ENCODE measurements at places on chromosomes 4 and X.

GRCh38 chrX:119004920-119005524 lies 30.6 kb downstream of the LONRF3 start:
- DNase-seq, result peak; percentile 51

- DNase-seq, result peak; percentile 62
Observed at GRCh38 chrX:123976706-123977316, 15.3 kb downstream of the STAG2 start.

DNA sequence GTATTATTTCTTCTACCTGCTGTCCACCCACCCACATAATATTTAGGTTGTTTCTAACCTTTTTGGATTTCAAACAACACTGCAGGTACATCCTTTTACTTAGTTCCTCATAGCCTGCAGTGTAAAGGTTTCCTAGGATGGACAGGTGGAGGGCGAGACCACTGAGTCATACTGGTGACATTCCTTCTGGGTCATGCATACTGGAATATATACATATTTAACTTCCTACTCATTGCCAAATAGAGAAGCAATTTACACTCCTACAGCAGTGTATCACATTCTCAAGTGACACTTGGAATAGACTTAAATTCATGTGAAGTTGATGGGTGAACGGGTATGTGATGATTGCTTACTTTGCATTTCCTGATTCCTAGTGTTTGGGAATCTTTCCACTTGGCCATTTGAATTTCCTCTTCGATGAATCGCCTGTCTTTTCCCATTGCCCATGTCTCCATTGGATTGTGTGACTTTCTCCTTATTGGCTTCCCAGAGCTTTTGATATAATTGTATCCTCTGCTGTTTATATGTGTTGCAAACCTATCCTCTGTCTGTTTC lies 8.2 kb upstream of the PPP2R2C start:
- no peak for DNase-seq

- no peak for DNase-seq
Observed at GRCh38 chr4:6217716-6218381, 17.5 kb upstream of the JAKMIP1 start.

- DNase-seq, result peak; percentile 20
Observed at GRCh38 chr4:87806520-87806919, 7.2 kb downstream of the IBSP start.

GRCh38 chrX:12548746-12549145 lies 242.5 kb upstream of the PRPS2 start:
- peak; percentile 55 for DNase-seq

DNA sequence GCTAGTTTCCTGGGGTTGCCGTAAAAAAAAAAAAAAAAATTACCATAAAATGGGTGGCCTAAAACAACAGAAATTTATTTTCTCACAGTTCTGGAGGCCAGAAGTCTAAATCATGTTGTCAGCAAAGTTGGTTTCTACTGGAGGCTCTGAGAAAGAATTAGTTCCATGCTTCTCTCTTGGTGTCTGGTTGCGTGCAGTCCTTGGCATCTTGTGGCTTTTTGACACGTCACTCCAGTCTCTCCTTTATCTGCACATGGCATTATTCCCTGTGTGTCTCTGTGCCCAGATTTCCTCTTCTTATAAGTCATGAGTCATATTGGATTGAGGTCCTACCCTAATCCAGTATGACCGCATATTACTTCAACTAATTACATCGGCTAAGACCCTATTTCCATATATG lies 38.7 kb downstream of the SPATA4 start:
- peak; percentile 57 for DNase-seq

DNA sequence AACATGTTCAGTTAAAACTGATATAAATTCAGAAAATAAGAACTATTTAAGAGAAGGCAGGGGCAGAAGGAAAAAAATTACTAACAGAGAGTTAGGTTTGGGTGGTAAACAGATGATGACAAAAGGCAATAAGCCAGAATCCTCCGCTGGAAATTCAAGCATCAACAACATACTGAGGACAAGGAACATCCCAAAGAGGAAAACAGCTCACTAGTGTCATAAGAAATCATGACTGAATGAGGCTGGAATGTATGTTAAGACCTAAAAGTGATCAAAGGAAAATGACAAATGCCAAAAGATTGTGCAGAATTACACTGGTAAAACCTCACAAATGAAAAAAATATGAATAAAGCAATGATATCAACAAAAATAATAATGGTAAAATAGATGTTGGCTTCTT lies 88.4 kb downstream of the WDFY3 start:
- peak; percentile 85 for DNase-seq

DNA sequence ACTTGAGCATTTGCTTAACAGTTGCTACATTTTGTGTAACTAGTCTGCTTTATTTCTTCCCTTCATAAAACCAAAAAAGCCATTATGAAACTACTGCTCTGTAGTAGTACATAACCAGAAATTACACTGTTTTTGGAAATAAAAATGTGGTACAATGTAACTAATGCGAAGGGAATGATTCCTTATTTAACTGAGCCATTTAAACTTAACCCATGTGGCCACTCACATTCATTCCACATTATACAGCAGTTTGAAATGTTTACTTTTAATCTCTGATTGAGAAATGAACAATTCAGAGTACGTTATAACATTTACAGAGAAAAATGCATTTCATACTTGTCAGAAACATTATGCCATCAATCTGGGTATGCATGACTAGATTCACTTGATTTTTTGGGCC lies 94.2 kb downstream of the NYX start:
- DNase-seq, result no peak

DNA sequence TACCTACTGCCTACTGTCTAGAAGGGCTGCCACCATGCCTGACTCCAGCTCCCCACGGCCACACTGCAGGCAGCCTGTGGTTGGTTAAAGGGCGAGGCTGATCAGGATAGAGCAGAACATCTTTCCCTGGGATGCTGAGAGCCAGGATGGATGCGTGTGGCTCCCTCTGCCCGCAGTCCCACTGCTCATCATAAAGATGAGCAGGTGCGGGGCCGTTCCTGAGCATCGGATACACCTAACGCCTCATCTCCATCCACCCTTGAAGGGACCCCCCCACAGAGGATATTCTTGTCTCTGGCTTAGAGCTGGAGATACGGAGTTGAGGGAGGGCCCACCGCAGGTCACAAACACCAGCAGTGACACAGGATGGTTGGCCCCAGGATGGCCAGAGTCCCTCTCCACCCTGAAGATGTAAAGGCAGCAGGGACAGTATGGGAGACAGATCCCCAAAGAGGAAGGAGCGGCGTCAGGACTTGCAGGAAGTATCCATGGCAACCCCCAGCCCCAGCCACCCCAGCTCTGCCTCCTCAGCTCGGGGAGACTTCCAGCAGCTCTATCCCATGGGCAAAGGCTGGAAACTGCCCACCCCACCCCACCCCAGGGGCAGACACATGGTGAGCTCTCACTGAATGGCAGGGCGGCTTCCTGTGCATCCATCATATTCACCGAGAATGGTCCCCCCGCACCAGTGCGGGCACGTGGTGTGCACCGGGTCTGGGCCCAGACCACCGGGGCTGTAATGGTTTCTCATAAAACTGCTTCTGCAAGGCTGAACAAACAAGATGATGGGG lies 19.3 kb downstream of the PPP2R2C start:
- no peak for DNase-seq

DNA sequence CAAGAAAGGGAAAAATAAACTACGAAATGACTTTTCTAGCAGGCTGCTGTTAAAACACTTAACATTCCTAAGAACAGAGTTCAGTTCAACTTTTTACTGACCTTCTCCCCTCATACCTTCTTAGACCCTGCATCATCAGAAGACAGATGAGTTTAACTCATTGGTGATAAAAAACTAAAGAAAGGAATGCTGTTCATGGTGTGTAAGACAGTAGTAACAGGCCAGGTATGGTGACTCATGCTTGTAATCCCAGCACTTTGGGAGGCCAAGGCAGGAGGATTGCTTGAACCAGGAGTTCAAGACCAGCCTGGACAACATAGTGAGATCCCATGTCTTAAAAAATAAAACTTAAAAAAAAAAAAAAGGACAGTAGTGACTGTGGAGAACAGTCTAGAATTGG lies 16.2 kb downstream of the RBM47 start:
- DNase-seq, result no peak

- no peak for DNase-seq
Observed at GRCh38 chr4:182918791-182919302, 1.7 kb upstream of the DCTD start.

GRCh38 chr4:128220286-128221235 lies 67.1 kb downstream of the PGRMC2 start:
- DNase-seq, result peak; percentile 73

DNA sequence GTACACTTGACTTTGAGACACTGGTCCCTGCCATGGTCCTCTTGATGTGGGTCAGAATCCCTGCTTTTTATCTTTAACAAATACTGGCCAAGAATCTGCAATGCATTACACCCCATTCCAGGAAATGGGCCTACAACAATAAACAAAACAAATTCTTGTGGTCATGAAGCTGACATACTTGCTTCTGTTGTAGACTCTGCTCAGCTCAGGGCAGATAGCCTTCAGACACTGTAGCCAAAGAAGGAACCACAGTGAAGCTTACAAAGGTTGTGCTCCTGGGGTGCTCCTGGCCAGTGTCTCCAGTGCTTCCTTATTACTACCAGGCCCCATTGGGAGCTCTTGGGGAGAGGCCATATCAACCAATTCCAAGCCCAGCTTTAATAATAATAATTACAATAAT lies 21.8 kb downstream of the KIAA1210 start:
- DNase-seq, result peak; percentile 14

DNA sequence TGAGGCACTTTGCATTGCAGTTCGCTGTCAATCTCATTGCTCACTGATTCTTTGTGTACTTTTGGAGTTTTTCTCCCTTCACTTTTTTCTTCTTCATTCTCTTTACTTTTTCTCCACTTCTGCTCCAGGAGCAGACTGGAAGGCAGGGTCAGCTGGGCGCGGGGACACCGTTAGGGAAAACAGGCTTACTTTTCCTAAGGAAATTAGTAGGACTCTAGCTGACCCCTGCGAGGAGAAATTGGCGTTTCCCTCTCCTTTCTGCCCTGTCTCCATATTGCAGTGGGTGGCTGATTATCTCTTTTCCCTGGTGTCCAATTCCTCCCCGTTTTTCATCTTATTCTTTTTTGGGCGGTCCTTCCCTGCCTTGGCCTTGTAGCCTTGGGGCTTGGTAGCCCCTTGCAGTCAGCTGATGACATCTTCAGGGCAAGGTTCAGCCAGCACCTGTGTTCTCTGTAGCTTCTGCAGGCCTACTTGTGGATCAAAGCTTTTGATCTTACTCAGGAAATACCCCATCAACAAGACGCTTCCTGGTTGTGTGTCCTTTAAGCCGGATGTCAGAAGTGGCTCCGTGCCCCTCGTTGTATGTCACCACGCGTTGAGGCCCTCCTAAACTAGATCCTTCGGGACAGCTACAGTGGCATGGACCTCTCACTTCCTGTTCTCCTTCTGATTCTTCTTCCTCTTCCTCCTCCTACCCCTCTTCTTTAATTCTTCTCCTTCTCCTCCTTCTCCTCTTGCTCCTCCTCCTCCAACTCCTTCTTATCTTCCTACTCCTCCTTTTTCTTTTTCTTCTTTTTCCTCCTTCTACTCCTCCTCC lies 36.1 kb downstream of the NBDY start:
- no peak for DNase-seq

- DNase-seq, result no peak
Observed at GRCh38 chr4:16031546-16032395, 52.1 kb downstream of the PROM1 start.

GRCh38 chrX:526295-527224 lies 104.0 kb upstream of the SHOX start:
- no peak for DNase-seq

DNA sequence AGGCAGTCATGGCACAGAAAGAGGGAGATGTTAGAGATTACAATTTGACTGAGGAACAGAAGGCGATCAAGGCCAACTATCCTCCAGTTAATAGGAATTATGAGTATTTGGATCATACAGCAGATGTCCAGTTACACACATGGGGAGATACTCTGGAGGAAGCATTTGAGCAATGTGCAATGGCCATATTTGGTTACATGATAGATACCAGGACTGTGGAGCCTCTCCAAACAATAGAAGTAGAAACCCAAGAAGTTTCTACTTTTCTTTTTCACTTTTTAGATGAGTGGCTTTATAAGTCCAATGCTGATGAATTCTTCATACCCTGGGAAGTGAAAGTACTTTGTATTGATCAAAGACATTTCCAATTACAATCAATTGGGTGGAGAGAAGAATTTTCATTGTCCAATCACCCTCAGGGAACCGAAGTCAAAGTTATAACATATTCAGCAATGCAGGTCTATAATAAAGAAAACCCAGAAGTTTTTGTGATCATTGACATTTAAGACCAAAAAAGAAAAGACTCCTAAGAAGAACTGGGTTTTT lies 139.1 kb downstream of the MAB21L2 start:
- DNase-seq, result peak; percentile 34

DNA sequence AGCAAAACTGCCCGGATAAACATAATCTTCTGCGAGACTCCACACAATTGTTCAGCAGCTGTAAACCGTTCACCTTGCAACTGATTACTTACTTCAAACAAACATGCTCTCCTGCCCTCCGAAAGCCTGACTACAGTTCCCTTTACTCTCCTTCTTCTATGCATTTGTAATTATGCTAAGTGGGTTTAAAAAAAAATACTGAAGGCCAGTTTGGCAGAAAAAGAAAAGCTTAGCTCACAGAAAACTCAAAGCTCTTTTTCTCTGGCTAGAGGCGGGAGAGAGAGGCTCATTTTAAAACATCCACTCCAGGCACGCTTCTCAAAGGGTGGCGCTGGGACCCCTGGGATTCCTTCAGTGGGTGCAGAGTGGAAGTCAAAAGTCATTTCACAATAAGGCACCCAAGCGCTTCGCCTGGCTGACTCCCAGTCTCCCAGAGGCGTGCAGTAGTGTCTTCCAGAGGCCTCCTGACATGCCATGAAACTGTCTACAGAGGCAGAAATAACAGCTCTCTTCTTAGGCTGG lies 1.9 kb downstream of the DHRSX start:
- peak; percentile 41 for DNase-seq

DNA sequence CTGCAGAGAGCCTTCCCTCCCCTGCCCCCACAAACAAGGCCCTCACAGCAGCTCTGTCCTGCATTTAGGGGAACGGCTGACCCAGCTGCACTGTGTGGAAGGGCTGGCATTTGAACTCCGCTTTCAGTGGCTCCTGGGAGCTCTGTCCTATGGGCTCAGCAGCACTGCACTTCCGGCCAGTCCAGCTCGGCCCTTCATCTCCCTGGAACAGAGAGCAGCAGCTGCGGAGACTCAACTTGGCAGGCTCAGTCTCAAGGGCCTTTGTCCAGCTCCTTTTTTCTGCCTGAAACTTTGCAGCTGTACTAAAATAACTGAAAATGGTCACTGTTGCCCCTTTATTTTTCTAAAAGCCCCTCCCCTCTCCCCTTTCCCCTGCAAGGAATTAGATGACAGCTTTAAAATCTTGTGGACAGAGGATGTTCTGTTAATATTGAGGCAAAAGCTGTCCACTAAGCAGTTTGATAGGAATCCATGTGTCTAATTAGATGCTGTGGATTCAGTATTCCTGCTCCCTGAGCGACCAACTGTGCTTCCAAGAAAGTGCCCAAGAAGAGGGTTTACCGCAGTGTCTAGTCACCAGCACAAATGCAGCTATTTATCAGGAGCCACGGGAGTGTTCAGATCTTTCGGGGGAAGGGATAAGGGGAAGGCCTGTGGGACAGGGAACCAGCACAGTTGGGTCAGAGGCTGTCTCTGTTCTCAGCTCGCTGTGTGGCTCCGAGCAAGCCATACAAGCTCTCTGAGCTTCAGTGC lies 133.1 kb downstream of the AFAP1 start:
- DNase-seq, result peak; percentile 90

GRCh38 chrX:39931529-39932282 lies 166.1 kb downstream of the BCOR start:
- DNase-seq, result peak; percentile 33

Measured in fibroblast of pulmonary artery (primary cell).